ENCODE measurements at places on chromosomes 1 and 21. TPM values are rescaled to one million over a fixed set of nuclear protein-coding genes. Genes with fewer than 3 reads are reported as not detected.
A peak's percentile ranks its signal among the peaks of the same experiment; 100 is the strongest.

CACNA1S gene
- polyA plus RNA-seq = 0.08 TPM

GRCh38 chr1:173669491-173669941 is at the start of gene ANKRD45:
Gene ANKRD45 (minus strand): TSS chr1:173669851. CDS start chr1:173659418, 10,433 bp downstream.
- DNase-seq = peak; percentile 75

DNA sequence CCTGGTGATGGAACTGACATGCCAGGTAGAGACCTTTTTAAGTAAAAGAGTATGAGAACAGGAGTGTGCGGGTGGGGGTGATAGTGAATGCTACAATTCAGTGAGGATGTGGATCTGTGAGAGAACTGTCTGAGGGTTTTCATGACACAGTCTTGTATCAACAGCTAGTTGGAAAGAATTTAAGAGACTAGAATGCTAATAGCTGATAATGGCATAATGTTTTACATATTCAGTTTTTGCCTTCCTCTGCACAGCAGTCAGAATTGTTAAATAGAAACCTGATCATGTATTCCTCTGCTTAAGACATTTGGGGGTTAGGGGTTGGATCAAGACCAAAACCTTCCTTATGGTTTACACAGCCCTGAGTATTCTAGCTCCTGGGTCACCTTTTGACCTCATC is 152.8 kb upstream of the ZRANB2 start:
- no peak for DNase-seq

C1orf53 gene
- 3.0 TPM for polyA plus RNA-seq

DNA sequence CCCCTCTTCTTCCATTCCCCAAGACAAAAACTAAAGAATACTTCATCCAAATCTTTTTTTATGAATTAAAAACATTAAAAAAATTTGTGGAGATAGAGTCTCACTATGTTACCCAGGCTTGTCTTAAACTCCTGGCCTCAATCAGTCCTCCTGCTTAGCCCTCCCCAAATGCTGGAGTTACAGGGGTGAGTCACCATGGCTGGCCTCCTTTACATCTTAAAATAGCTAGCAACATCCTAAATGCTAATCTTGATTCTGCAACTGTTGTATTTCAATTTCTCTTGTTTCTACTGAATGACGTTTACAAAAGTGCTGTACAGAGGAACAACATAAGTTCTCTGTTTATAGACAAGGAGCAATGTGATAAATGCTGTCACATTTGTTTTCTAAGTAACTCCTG is 483.5 kb downstream of the ADGRL2 start:
- DNase-seq = no peak

INSRR gene
- polyA plus RNA-seq = not detected

- DNase-seq = no peak
These were observed 499.6 kb upstream of the B3GALT2 start for GRCh38 chr1:193685986-193686385.

DNA sequence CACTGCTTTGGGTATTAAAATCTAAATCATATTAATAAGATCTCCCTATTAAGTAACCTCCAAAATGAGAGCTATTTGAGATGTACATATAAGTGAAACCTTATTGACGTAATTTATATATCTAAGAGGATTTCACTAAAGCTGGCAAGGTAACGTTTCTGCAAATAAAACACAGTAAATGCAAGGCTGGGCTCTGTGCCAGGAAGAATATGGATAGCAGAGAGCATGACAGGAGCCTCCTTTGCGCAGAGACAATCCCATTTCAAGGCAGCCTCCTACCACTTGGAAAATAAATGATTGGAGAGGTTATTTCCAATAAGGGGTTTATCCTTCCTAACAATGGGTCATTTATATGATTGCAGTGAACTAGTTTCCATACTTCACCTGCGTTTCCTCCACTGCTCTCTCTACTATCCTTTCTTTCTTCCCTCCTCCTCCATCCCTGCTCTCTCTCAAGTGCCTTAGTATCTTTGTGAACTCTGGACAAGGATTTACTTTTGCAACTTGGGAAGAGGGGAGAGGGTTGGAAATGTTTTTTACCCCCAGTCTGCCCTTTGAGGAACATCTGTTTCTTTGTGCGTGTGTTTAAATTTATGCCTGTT is 3.0 kb upstream of the NFIA start:
- DNase-seq = no peak

DNA sequence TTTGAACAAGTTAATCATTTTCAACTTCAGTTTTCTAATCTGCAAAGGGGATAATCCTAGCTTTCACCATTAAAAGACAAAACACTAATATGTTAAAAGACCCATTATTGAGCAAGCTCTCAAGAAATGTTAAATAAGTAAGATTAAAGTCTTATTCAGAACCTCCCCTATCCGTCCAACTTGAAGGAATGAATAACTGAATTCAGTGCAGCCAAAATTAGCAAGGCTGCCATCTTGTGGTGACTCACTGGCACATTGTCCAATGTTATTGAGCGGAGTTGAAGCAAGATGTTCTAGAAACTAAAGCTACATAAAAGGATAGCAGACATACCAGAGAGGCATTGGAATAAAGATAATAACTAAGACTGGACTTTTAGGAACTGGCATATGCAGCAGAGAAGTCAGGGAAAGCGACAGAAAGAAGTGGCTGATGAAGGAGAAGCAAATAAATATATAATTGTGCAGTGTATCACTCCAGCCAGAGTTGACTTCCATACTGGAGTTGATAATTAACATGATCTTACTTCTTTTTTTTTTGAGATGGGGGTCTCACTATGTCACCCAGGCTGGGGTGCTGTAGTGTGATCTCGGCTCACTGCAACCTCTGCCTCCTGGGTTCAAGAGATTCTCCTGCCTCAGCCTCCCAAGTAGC is 8.2 kb upstream of the CAP1 start:
- DNase-seq = peak; percentile 20

DNA sequence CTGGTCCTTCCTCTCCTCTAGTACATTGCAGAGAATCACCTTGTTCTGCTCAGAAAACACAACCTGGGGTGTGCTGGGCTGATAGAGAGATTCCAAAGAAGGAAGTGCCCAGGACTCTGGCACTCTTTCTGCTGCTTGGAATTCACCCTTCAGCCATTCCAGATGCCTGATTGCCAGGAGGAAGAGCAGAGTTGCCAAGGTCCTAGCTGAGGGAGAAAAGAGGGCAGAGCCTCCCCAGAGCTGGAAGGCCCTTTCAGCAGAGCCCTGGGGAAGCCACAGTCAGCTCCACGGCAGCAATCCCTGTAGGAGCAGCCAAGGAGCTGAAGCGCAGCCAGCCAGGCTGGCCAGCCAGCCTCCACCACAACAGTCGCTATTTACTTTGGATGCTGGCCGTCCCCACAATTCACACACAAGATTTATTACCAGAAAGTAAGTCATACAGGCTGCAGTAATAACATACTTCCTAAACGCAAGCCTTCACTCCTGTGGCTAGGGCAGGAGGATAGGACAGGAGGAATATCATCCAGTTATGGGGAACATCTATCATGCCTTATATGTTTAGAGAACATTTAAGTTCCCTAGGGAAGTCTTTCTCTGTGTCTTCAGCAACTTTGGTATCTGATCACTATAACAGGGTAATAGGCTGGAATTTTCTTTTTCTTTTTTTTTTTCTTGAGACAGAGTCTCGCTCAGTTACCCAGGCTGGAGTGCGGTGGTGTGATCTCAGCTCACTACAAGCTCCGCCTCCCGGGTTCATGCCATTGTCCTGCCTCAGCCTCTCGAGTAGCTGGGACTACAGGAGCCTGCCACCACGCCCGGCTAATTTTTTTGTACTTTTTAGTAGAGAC is 36.6 kb upstream of the SLC44A3 start:
- DNase-seq = peak; percentile 38

DNA sequence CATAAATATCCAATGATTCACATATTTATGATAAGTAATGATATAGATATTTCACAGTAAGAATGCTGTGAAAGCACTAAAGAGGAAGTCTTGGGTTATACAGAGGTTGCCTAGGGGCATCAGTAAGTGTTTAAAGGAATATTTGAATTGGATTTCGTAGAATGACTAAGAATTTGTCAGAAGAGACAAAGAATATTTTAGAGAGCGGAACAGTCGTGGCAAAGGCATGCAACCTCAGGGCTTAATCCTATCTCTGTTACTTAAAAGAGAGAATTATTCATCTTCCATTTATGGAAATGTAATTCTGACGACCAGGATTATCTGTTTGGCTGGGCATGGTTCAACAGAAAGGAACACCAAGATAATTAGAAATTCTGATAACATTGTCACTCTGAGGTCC is 171.9 kb upstream of the NR5A2 start:
- DNase-seq = no peak

- no peak for DNase-seq
These were observed 5.1 kb upstream of the CAPN8 start for GRCh38 chr1:223670458-223671159.

GRCh38 chr1:44650159-44650831 is 24.0 kb downstream of the TMEM53 start:
- no peak for DNase-seq

- no peak for DNase-seq
These were observed 105.5 kb upstream of the CACYBP start for GRCh38 chr1:174894117-174894762.

SEC22B gene
- 47.1 TPM for polyA plus RNA-seq

DNA sequence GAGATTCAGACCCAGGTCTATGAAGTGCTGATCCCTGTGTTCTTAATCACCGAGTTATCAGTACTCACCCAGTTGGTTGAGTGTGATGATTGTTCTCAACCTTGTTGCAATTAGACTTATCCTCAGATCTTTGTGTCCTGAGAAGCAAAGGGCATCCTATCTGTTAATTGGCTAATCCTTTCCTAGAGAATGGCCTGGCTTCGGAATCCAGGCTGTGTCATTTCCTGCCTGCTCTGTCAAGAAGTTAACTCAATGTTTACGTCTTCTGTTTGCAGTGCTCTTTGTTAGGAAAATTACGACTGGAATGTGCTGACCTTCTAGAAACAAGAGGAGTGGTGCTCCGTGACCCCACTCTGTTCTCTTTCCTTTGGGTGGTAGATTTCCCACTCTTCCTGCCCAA is 14.7 kb downstream of the GAS5 start:
- no peak for DNase-seq

CFHR3 gene
- polyA plus RNA-seq = 0.31 TPM

- DNase-seq = no peak
These were observed 123.6 kb upstream of the KCNJ15 start for GRCh38 chr21:38133240-38133639.

- no peak for DNase-seq
These were observed 40.9 kb downstream of the ACTL8 start for GRCh38 chr1:17795836-17796645.

GRCh38 chr1:230476622-230477003 is 50.5 kb upstream of the PGBD5 start:
- no peak for DNase-seq

DNA sequence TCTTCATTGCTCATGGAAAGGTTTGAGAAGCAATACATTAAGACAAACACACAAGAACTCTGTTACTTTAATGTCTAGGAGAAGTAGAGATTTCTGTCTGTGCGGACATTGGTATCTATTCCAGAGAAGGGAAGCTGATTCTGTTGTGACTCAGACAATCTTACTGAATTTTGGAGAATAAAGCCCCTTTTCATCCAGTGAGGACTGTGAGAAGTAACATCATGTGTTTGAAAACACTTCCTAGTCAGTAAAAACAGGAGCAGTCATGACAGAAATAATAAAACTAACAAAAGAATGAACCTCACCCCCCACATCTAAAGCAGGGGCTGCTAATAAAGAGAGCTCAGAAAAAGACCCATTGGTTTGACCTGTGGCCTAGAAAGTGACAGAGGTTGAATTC is 46.6 kb downstream of the NEK7 start:
- no peak for DNase-seq

SMCP gene
- polyA plus RNA-seq = not detected

DNA sequence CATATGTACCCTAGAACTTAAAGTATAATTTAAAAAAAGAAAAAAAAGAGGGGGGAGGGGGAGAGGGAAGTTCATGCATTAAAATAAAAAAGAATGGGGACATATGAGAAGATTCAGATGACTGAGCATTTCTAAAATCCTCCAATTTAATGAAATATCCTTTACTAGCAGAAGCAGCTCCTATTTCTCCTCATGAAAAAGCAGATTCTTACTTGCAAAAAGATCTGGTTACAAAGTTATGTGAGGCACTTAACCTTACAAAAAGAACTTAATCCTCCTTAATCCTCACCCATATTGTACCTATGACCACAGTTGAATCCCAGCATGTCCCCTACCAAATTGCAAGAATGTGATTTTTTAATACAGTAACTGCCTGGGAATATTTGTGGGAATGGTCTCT is 298.5 kb downstream of the SRGAP2C start:
- DNase-seq = no peak

GRCh38 chr21:34021726-34022125 is 51.7 kb upstream of the MRPS6 start:
- no peak for DNase-seq

DNA sequence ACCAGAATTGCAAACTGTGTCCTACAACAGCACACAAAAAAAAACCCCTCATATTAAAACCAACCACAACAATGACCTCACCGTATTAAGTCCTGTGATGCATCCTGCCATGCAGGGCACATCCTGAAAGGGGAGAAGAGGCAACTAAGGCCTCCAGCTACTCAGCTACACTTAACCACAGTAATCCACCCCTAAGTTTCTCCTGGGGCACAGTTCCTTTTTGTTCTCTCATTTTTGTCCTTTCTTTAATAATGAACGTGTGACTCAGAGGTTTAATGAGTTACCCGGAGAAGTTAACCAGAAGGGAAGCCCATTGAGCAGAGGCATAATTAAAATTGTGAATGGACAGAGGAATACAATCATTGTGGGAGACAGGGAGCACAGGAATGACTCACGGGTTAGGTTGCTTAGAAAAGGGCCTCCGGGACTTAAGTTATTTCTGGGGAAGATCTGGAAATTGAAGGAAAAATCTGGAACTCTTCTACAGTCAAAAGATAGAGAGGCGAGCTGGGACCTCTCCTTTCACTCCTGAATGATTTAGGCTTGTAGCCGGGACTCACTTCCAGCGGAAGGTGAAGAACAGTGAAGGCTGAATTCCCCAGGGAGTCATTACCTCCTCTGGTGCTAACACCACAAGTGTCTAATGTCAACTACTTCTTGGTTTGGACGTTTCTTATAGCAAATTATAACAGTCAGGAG is 36.9 kb upstream of the HIVEP3 start:
- no peak for DNase-seq

DNA sequence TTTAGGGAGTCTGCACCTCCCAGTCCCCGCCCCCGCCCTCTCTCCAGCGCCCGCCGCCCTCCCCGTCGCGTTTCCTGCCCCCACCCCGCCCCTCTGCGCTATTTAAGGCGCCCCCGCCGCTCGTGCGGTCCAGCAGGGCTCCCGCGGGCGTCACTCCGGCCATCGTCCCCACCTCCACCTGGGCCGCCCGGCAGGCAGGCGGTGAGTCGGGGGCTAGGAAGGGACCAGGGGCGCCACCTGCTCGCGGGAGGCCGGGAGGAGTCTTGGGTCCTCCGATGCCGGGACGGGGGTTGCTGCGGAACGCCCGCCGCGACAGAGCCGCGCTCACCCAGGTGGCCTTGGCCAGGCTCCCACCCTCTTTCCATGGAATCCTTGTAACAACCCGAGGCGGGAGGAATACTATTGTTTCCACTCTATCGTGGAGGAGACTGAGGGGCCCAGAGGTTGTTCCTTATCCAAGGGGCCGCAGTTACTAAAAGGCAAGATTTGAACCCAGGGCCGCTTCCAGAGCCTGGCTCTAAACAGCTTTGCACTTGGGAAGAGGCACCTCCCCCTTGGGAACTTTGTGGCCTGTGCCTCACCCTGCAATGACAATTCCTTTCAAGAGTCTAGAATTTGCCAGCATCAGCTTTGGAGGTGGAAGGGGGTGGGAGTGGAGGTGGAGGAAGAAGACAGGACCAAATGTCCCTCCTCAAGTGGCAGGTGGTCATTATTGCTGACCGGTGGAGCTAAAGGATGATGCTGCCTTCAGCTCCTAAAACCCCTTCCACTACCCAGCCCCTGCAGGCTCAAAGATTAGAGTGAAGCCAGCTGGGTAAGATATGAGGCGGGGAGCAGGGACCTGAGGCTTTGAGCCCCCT is at the start of gene GJA4:
Gene GJA4 (plus strand): TSS at position 132 of the 860 bp plus-strand sequence. CDS start 1,215 bp downstream, outside the sequence.
- no peak for DNase-seq

CD52 gene
- polyA plus RNA-seq = 5.6 TPM
